ENCODE measurements at places on chromosomes 2 and 18.

GRCh38 chr2:88680916-88681315 lies 10.6 kb upstream of the RPIA start:
- DNase-seq = no peak

DNA sequence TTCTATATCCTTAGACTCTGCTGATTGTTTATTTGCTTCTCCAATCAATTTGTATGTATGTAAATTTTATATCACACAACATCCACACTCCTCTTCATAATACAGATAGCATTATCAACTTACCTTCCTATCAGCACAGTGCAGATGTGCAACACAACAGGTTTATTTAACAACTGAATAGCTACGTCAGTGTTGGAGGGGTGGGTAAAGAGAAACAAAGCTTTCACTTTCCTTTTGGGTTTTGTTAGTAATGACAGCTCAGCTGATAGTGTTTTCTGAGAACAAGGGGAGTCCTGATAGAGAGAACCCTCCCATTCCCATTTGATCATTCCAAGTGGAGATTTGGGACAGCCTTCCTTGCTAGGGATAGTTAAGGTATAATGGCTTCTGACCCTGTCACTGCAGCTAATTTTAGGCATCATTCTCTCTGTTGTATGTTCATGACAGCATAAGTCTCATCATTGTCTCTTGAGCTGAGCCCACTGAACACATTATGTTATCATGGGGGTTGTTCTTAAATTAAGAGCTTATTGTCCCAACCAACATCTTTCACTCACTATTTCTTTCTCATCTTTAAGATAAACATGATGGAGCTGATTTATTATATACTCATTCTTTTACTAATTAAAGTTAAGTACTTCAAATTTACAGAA lies 227.7 kb downstream of the GPD2 start:
- DNase-seq = no peak

DNA sequence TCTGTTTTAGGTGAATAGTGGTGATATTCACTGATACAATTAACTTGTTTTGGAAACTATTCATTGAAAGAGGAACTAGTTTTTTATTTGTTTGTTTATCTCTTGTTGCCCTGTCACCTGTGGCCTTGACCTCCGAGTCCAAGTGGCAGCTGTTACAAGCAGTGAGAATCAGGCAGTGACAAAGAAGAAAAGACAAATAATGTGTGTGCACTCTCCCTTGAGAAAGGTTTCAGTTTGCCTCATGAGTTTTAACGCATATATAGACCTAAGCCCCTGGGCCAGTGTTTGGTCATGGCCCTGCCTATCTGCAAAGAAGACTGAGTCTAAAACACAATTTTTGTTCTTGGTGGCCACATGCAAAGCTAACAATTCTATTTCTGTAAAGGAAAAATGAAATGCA lies 15.3 kb downstream of the KYNU start:
- DNase-seq = no peak

GRCh38 chr2:223954401-223954800 lies 2.9 kb upstream of the MRPL44 start:
- no peak for DNase-seq

GRCh38 chr2:10599921-10600320 lies 89.9 kb downstream of the NOL10 start:
- no peak for DNase-seq

DNA sequence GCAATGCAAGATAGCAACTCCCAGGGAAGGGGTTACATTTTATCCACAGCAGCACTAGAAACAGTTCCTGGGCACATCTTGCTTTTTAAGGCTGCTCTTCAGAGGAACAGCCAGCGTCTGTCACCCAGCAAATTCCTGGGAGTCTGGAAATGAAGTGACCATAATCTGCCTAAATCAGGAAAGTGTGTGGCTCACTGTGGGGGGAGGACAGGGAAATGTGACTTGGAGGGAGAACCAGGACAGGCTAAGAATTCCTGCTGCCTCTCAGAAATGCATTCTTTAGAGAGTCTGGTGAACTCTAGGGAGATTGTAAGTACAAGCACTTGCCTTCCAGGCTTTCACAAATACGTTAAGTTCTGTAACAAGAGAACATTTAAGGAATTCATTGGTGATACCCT lies 364.3 kb upstream of the SPHKAP start:
- no peak for DNase-seq
